ENCODE measurements at places on chromosomes 6 and 20.

DNA sequence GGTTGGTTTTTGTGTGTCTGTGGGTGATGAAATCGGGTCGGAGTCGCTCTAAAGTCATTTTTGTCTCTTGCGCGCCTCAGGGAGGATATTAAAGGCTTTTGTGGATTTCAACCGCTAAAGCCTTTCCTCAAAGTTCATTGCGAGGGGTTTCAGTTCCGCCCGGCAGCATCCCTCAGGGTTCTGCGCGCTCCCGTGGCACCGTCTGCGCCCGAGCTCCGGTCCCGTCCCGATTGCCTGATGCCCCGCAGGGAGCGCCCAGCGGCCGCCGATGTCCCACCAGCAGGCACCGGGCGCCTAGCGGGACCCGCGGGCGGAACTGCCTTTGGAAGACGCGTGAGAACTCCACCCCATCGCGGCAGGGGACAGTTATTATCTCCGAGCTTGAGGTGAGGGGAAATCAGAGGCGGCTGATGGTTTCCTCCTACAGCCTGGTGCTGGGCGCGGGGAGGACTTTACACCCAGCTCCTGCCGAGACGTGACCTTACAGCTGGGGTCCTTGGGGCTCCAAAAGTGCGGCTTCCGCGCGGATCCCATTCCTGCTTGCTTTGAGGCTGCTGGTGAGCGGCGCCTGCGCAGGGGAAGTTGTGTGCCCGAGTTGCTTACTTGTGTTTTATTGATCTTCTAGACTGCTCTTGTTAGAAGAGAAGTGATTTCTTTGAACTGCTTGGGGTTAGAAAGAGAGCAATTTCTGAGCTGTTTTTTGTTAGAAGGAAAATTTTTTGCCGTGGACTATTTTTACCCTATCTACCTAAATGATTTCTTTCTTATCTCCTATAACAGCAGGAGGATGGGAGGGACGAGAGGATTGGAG lies 27.1 kb downstream of the ULBP1 start:
- DNase-seq: no peak

GRCh38 chr6:10302566-10303235 lies 112.2 kb downstream of the TFAP2A start:
- no peak for DNase-seq

DNA sequence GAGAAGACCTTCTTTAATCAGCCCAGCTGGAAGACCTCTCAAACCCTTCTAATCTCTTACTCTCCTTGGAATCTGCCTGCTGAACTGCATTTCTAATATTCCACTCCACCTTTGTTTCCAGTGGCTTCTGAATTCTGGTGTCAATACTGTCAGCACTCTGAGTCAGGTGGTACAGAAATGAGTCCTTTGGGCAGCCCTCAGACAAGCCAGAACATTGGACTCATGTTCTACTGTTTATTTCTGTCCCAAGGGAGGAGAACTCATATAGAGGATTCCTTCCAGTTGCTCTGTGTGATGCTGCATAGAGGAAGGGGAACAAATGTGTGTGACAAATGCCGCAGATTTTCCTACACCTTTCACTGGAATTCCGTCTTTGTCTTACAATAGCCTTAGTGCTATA lies 114.8 kb downstream of the PHF3 start:
- no peak for DNase-seq

DNA sequence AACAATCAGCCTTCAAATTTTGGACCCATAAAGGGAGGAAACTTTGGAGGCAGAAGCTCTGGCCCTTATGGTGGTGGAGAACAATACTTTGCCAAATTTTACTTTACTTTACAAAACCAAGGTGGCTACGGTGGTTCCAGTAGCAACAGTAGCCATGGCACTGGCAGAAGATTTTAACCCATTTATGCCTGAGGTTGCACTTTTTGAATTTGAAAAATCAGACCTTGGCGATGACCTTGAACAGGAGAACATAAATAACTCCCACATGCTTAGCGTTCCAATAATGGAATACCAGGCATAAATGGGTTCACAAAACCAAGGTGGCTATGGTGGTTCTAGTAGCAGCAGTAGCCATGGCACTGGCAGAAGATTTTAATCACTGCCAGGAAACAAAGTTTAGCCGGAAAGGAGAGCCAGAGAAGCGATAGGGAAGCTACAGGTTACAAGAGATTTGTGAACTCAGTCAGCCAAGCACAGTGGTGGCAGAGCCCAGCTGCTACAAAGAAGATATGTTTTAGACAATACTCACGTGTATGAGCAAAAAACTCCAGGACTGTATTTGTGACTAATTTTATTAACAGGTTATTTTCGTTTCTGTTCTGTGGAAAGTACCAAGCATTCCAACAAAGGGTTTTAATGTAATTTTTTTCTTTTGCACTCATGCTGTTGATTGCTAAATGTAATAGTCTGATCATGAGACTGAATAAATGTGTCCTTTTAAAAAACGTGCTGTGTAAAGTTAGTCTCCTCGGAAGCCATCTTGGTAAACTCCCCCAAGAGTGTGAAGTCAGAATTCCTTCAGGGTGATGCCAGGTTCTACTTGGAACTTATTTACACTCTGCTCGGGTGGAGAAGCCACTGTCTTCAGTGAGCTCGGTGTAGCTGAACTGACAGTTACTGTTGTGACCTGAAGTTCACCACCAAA lies 6.7 kb downstream of the SFT2D1 start:
- DNase-seq: no peak

GRCh38 chr6:143806282-143807102 lies 36.6 kb upstream of the LTV1 start:
- DNase-seq: no peak

DNA sequence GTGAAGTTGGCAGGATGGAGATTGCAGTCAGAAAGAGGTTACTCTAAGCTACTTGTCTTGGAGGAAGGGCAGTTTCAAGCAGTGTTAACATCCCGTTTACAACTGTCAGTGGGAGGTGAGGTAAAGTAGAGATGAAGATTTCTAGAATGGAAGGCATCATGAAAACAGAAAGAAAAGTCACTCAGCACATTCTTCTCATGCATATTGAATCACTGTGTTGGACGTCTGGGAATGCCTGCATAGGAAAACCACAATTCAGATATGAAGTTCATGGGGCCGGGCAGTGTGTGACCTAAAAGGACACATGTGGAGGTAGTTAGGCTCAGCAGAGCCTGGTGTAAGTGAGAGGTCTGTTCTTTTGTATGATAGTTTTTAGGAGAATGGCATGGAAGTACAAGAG lies 73.5 kb upstream of the LAMP5 start:
- DNase-seq: no peak

DNA sequence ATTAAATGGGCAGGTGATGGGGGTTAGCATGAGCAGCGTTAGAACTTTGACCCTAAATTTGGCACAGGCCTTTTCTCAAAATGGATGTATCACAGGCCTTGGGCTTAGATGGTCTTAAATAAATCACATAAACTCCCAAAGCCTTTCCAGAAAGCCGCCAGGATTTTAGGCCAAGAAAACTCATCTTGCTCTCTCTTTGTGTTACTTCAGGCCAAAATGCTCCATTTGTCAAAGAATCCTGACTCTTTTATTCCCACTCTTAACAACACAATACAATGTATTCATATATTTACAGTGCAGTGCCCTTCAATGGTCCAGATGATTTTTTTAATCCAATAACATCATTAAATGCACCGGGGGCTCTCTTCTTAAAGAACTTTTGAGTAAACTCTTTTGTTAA lies 5.9 kb upstream of the TCP11 start:
- DNase-seq: no peak

Data from NCI-H2029 treated with DMSO at 0.1 percent for 48 hours (cell line).